Lower lobe of right lung (tissue), 2 donors: ENCODE measurements at places on chromosomes 1 and 21.

DNA sequence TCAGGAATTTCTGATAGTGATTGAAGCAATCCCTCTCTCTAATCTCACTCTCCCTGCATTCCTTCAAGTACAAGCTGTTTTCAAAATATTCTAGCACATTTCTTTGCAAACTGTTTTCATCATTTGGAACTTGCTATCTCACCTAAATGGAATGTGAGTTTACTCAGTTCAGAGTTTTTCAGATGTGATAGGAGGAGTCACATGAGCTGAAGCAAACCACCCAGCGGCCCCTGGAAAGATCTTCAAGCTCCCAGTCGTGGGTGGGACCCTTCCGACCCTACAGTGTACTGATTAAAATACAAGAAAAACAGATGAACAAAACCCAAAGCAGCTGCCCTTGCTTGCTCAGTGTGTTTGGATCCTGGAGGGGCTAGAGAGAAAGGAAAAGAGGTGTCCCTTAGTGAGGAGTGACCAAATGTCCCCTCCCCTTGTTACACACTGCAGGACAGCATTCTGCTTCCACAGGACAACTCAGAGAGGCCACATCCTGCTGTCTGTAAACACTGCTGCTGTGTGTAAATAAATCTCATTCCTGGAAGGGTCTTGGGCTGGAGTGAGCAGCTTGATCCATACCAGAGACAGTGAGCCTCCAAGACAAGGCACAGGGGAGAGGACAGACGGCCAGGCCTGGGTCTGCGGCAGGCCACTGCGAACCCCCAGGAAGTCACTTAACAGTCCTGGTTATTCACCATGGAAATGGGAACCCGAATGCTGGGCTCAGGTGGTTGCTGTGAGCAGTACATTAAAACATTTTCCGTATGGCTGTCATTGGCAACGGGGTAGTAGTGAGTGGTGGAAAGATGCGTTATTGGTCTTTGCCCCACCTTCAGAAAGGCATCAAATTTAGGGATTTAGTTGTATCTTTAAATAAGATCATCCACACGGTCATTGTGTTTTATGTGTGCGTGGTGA is 229.2 kb downstream of the RHOU start:
- no peaks in the 10 kb centered on the region for H3K36me3 ChIP-seq
- peaks cover 14% of the 10 kb centered on the region for H3K4me1 ChIP-seq
- H3K27me3 ChIP-seq = no peaks in the 10 kb centered on the region
- no peak overlapping the region for H3K4me3 ChIP-seq
- no peak for DNase-seq
- H3K27ac ChIP-seq = peak overlapping the region; percentile 79

- H3K27me3 ChIP-seq = no peaks in the 10 kb centered on the region
- H3K36me3 ChIP-seq = no peaks in the 10 kb centered on the region
- H3K27ac ChIP-seq = no peak overlapping the region
- no peak for DNase-seq
Measured at GRCh38 chr1:78333502-78333901, 157.3 kb upstream of the PTGFR start.

DNA sequence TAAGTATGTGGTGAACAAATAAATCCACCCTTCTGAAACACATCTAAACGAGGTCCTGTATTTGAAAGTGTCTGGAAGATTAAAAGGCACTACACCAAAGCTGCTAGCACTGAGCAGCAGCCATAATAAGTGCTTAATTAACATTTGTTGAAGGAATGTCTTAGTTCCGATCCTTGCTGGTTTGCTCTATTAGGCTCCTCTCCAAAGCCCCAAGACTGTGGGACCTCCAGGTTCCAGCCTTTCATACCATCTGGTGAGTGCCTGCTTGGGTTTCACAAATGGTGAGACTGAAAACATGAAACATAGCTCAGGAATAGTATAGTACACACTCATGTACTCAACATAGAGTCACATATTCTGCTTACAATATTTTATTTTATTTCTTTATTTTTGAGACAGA is 640 bp upstream of the CYP2J2 start:
- H3K36me3 ChIP-seq = no peaks in the 10 kb centered on the region
- no peak overlapping the region for H3K27ac ChIP-seq
- no peak overlapping the region for H3K4me3 ChIP-seq
- no peak for DNase-seq

DNA sequence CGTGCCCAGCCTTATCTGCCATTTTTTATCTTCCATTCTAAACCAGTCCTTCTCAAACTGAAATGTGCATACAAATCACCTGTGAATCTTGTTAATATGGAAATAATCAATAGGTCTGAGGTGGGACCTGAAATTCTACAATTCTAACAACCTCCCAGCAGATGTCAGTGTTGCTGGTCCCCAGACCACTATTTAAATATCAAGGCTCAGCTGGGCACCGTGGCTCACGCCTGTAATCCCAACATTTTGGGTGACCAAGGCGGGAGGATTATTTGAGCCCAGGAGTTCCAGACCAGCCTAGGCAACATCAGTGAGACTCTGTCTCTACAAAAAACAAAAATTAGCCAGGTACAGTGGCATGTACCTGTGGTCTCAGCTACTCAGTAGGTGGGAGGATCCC is 4.1 kb downstream of the UQCRHL start:
- no peaks in the 10 kb centered on the region for H3K27me3 ChIP-seq
- no peaks in the 10 kb centered on the region for H3K36me3 ChIP-seq
- no peak overlapping the region for H3K27ac ChIP-seq

DNA sequence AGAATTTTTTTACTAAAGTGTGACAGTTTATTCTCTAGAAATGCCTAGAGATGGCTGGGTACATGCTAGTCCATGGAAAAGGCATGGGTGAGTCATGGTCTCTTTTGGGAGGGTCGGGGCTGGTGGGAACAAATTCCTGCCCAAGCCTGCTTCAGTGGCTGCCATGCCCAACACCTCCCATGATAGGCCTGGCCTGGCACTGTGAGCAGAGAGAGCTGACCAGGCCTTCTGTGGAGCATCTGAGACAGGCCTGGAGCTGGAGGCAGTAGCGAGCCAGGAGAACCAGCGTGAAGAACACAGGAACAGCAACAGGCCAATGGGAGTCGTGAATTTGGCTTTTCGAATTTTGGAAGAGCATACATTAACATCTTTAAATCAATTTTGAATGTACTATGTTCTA is 209.2 kb downstream of the SDCCAG8 start:
- no peaks in the 10 kb centered on the region for H3K27me3 ChIP-seq
- H3K4me1 ChIP-seq = no peaks in the 10 kb centered on the region
- H3K4me3 ChIP-seq = no peak overlapping the region
- no peak for DNase-seq
- no peak overlapping the region for H3K27ac ChIP-seq
- H3K36me3 ChIP-seq = peaks cover 20% of the 10 kb centered on the region
